ENCODE measurements at places on chromosomes 7 and 10. TPM values are rescaled to one million over a fixed set of nuclear protein-coding genes. Genes with fewer than 3 reads are reported as not detected.

CDK1 gene
- total RNA-seq = 111 TPM

NDUFB8 gene
- total RNA-seq = 189 TPM

DNA sequence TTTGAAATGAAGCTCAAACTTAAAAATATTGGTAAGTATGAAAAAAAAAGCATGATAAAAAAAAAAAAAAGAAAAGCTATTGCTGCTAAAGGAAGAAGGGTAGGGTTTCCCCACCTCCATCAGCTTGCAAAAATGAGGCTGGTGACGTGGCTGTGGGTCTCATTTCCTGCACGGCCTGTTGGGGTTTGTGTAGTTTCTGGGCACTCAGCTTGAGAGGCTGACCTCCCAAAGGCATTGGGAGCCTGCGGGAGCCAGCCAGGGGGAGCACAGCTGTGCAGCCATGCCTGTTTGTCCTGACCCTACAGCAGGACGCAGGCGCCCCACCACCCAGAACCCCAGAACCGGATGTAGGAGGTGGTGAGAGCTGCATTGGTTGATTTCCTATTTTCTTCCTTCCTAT is 48.8 kb upstream of the CARD11 start:
- no peak for DNase-seq
- H3K4me1 ChIP-seq = 0 out of 2 replicates have a peak, but pooled peaks cover under 1% of the 10 kb centered on the region
- no peaks in the 10 kb centered on the region for H3K36me3 ChIP-seq

- DNase-seq = no peak
- H3K4me1 ChIP-seq = no peaks in the 10 kb centered on the region
- H3K27ac ChIP-seq = no peak overlapping the region
- no peaks in the 10 kb centered on the region for H3K36me3 ChIP-seq
Measured at GRCh38 chr7:1608318-1608717, 38.5 kb upstream of the PSMG3 start.

GRCh38 chr10:58217612-58218011 is 50.1 kb downstream of the IPMK start:
- no peaks in the 10 kb centered on the region for H3K4me1 ChIP-seq
- no peaks in the 10 kb centered on the region for H3K27me3 ChIP-seq
- no peak overlapping the region for H3K27ac ChIP-seq
- no peak overlapping the region for H3K4me3 ChIP-seq

GRCh38 chr10:100477970-100478369 is 15.2 kb downstream of the WNT8B start:
- no peak for DNase-seq
- no peak overlapping the region for H3K27ac ChIP-seq
- H3K4me3 ChIP-seq = no peak overlapping the region
- H3K36me3 ChIP-seq = no peaks in the 10 kb centered on the region
- peaks cover 37% of the 10 kb centered on the region for H3K27me3 ChIP-seq
- H3K4me1 ChIP-seq = peaks cover 10% of the 10 kb centered on the region

DNA sequence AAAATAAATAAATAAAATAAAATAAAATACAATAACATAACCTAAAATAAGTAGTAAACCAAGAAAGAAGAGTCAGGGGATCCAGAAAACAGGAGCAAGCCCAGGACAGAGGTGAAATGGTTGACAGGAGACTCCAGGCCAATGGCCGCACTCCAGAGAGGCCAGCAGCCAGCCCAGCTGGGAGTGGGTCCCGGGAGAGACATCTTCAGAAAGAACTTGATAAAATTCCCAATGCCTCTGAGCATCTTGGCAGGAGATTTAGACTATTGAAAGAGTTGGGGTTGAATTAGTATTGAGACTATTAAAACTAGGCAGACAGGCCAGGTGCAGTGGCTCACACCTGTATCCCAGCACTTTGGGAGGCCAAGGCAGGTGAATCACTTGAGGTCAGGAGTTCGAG is 62.6 kb downstream of the CLIP2 start:
- no peak for DNase-seq
- no peak overlapping the region for H3K4me3 ChIP-seq
- no peaks in the 10 kb centered on the region for H3K4me1 ChIP-seq

GRCh38 chr7:148060724-148061123 is 529.8 kb upstream of the C7orf33 start:
- H3K4me1 ChIP-seq = no peaks in the 10 kb centered on the region
- H3K36me3 ChIP-seq = no peaks in the 10 kb centered on the region
- no peak for DNase-seq
- H3K4me3 ChIP-seq = no peak overlapping the region

DNA sequence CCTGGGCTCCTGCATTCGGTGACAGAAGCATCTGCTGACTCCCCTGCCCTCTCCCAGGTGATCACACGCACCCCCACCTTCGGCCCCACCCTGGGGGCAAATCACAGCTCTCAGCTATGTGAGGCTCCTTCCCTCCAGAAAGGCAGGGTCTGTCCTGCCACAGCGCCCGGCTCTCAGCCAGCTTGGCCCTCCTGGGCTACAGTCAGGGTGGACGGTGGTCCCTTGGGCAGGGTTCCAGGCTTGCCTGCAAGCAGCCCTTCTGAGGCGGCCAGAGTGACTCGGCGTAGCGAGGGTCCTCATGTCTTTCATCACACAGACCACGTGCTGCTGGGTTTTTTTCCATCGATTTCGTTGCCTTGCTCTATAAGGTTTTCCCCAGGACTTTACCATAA is 53.6 kb upstream of the EBF3 start:
- H3K4me3 ChIP-seq = no peak overlapping the region
- no peak overlapping the region for H3K27ac ChIP-seq
- no peaks in the 10 kb centered on the region for H3K36me3 ChIP-seq
- no peaks in the 10 kb centered on the region for H3K27me3 ChIP-seq
- DNase-seq = no peak
- H3K4me1 ChIP-seq = no peaks in the 10 kb centered on the region

GRCh38 chr7:44247868-44248651 is 47.3 kb downstream of the YKT6 start:
- H3K4me3 ChIP-seq = no peak overlapping the region
- H3K27ac ChIP-seq = no peak overlapping the region
- no peaks in the 10 kb centered on the region for H3K27me3 ChIP-seq
- H3K36me3 ChIP-seq = no peaks in the 10 kb centered on the region
- DNase-seq = no peak

DNA sequence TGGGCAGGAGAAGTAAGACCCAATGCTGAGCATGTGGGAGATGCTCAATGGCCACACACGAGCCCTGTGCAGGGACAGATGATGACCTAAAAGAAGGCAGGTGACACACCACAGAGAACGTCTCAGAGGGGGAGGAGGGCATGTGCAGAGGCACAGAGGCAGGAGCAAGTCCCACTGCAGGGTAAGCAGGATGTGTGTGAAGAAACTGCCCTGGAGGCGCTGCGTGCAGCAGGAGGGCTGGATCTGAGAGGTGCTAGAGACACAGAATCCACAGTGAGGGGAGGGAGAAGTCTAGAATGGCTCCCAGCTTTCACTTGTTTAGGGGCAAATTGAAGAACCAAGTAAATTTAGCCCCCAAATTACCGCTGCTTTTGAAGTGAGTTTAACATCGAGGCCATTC is 14.9 kb downstream of the DYDC2 start:
- H3K27ac ChIP-seq = no peak overlapping the region

DNA sequence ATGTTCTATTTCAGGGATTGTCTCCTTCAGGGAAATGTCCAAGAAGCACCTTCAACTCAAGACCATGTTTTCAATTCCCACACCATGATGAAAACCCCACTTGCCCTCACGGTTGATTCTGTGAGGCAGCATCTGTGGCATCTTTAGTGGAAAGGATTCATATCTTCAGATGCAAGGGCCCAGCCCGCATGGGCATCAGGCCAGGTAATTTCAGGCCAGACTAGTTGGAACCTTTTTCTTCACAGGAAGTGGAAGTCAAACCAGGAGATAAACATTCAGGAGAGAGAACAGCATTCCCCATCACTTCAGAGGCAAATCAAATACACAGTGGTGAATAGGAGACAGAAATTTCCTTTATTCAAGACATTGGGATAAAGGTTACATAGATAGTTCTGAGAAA is 88.8 kb downstream of the JCAD start:
- H3K4me1 ChIP-seq = no peaks in the 10 kb centered on the region
- no peaks in the 10 kb centered on the region for H3K27me3 ChIP-seq
- no peak overlapping the region for H3K27ac ChIP-seq

DNA sequence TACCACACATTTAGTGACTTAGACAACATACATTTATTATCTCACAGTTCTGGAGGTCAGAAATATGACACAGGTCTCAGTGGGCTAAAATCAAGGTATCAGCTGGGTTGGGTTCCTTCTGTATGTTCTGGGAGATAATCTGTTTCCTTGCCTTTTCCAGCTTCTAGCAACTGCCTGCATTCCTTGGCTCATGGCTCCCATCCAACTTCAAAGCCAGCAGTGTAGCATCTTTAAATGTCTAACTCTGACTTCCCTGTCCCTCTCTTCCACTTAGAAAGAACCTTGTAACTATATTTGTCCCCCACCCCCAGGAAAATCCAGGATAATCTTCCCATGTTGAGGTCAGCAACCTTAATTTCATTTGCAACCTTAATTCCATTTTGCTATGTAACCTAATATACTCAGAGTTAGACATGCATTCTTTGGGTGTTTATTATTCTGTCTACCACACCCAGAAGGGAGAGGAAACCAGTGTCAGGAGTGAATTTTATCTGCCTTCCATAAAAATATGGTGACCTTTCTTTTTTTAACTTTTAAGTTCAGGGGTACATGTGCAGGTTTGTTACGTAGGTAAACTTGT is 57.3 kb upstream of the SMIM30 start:
- H3K4me3 ChIP-seq = no peak overlapping the region
- no peak overlapping the region for H3K27ac ChIP-seq
- H3K27me3 ChIP-seq = no peaks in the 10 kb centered on the region
- H3K36me3 ChIP-seq = no peaks in the 10 kb centered on the region
- H3K4me1 ChIP-seq = no peaks in the 10 kb centered on the region

GRCh38 chr7:132377703-132378584 is 198.3 kb downstream of the PLXNA4 start:
- H3K36me3 ChIP-seq = no peaks in the 10 kb centered on the region
- no peak for DNase-seq
- H3K27me3 ChIP-seq = no peaks in the 10 kb centered on the region
- H3K4me1 ChIP-seq = peaks cover 8% of the 10 kb centered on the region
- H3K4me3 ChIP-seq = no peak overlapping the region

Data from H1 (cell line).